Stimulated activated effector memory CD8-positive, alpha-beta T cell treated with anti-CD3 and anti-CD28 coated beads, Interleukin-12 subunit alpha, Interleukin-12 subunit beta, amount 100 ng/mL, for 72 hours (primary cell): ENCODE measurements at places on chromosomes 13 and 19.

- DNase-seq: no peak
Measured at GRCh38 chr13:97879646-97880310, 73.7 kb upstream of the IPO5 start.

DNA sequence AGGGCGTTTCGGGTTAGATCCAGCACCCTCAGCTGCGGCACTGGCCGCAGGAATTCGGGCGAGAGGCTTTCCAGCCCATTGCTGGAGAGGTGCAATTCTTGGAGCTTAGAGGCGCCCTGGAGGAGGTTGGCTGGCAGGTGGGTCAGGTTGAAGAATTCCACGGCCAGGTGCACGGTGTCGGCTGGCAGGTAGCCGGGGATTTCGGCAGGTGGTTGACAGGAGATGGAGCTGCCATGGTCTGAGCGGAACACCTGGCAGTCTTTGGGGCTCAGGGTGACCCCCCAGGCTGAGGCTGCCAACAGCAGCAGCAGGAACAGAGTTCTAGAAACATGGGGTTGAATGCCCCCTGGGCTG lies 1.3 kb downstream of the LRG1 start:
- no peak for DNase-seq

DNA sequence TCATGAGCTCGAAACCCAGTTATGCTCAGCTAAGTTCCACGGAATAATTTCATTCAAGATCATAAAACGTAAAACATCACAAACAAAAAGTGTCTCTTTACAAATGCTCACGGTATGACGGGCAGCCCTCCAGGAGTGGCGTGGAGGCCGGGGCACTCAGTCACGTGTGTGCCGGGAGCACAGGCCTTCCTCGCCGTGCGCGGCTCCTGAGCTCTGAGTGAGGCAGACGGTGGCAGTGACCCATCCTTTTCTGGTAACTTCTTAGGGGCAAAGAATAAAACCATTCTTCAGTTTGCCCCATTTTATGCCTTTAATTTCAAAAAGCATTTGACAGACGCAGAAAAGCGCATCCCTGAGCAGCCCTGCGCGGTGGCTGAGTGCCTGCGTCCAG lies 72.8 kb downstream of the ATP11A start:
- no peak for DNase-seq

GRCh38 chr19:797528-798414 lies 519 bp downstream of the PTBP1 start:
- peak; percentile 85 for DNase-seq

GRCh38 chr13:69524459-69525150 lies 583.0 kb upstream of the ATXN8OS start:
- no peak for DNase-seq

DNA sequence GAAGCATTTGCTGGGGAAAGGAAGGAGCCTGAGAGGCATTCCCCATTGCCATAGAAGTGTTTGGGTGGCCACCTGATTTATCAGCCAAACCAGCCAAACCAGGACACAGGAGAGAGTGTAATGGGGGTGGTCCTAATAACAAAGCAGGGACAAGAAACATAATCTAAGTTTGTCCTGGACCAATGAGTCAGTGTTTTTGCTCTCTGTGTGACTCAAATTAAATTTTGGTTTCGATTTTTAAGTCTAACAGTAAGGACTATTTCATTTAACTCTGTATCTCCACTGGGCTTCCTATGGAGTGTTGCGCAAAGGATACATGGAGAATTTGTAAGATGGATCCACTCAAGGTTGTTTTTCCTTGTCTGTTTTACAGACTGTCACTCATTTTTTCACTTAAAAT lies 19.5 kb upstream of the TRPC4 start:
- DNase-seq: no peak

DNA sequence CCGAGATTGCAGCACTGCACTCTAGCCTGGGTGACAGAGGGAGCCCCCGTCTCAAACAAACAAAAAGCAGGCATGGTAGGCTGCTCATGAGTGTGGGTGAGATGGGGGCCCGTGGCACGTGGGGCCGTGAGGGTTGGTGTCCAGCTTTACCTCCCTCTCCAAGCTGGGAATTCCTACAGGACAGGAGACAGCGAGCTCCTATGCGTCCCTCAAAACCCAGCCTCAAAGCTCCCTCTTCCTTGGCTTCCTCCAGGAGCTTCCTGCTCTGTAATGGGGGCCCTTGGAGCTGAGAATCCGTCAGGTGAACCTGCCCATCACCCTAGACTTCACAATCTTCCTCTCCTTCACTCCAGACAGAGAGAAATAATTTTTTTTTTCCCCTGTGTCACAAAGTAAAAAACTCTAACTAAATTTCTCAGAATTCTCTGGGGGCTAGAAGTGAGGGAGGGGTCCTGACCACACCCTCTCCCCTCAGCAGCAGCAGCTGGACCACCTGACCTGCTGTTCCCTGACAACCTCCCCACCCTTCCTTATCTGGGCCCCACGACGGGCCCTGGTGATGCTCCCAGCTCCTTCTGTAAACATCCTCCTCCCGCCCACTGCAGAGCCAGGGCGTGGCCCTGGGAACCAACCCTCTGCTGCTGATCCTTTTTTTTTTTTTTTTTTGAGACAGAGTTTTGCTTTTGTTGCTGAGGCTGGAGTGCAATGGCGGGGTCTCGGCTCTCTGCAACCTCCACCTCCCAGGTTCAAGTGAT lies 22.1 kb upstream of the WDR18 start:
- no peak for DNase-seq

GRCh38 chr19:35639321-35639639 lies 2.3 kb upstream of the ETV2 start:
- no peak for DNase-seq

DNA sequence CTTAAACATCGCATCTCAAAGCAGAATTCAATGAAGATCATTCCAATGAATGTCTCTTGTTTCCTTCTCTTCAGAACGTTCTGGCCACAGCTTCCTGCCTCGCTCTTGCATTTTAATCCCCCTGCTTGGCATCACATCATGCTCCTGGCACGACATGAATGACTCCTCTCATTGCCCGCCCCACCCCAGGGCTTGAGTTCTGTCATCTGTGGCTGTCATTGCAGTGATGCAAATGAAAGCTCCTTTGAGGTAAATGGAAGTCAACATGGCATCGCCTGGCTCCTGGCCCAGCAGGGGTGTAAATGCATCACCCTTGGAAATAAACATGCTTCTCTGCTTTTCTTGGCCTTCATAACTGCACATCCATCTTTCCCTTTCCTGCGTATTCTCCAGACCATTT lies 48.6 kb downstream of the SCEL start:
- no peak for DNase-seq

DNA sequence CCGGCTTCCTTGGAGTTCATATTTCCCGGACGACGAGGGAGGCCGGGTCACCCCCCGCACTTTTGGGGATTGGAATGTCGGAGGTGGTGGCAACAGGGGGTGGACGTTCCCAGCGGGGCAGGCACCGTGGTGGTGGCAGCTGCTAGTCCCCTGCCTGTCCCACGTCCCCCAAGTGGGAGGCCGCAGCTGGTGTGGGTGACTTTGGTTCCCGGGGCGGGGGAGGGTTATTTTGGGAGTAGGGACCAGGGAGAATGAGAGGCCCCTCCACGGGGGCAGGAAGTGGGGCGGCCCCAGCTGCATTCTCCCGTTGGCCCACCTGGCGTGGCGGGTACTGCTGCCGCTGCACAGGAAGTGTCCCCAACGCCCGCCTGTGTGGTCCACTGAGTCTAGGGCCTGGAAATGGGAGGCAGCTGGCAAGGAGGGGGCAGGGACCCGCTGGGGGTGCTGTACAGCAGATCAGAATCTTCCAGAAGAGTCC lies 11.1 kb upstream of the PLIN3 start:
- no peak for DNase-seq

GRCh38 chr19:44529536-44529935 lies at the start of gene CEACAM20:
TSS of gene CEACAM20 (minus strand) at chr19:44529675. CDS start at chr19:44529509, 166 bp downstream.
- DNase-seq: no peak

GRCh38 chr13:29562786-29563438 lies 32.6 kb downstream of the SLC7A1 start:
- DNase-seq: no peak

DNA sequence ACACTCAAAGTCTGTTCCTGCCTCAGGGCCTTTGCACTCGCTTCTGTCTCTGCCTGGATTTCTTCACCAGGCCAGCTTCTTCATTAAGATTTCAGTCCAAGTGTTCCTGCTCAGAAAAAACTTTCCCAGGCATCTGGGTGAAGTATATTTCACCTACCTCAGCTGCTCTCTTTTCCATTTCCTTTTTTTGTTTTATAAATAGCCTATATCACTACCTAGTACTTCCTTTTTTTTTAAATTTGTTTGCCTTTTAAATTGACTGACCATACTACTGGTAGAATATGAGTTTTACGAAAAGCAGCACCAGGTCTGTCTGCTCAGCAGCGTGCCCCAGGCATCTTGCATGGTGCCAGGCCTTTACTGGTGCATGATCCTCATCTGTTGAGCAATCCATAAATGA lies 1064.4 kb downstream of the UQCRFS1 start:
- DNase-seq: no peak

- no peak for DNase-seq
Measured at GRCh38 chr13:46778890-46779289, 18.1 kb downstream of the ESD start.

- DNase-seq: no peak
Measured at GRCh38 chr13:49315756-49316482, 68.2 kb downstream of the CDADC1 start.

DNA sequence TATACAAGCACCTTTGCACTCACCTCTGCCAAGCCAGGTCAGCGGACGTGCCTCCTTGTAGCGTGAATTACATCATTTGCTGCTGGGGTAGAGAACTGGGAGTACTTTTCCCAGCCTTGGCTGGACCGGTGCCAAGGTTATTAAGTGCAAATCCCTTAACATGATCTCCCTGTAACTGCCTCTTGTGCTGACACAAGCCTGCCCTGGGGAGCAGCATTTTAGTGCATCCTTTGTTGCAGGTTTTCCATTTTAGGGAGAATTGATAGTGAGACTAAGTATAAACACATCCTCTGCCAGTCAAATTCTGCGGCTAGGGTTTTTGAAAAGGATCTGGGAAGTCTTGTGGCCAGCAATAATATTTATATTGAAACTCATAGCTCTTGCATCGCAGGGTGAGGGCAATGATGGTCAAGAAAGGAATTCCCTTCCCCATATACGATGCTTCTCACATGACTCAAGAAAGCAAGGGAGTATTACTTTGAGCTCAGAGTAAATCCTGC lies 32.7 kb upstream of the DCLK1 start:
- DNase-seq: no peak

DNA sequence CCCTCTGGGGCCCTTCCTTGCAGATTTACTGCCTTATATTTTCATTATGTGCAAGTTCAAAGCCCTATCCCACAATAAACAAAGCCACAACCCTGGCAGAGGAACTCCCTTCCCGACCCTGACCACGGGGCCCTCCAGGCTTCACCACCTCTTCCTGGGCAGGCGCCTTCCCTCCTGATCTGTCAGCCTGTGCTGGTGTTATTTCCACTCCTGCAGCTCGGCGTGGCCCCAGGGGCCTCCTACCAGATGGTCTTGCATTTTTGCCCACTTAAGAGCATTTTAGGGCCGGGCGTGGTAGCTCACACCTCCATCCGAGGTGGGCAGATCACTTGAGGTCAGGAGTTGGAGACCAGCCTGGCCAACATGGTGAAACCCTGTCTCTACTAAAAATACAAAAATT lies 22.8 kb downstream of the SLC15A1 start:
- no peak for DNase-seq

DNA sequence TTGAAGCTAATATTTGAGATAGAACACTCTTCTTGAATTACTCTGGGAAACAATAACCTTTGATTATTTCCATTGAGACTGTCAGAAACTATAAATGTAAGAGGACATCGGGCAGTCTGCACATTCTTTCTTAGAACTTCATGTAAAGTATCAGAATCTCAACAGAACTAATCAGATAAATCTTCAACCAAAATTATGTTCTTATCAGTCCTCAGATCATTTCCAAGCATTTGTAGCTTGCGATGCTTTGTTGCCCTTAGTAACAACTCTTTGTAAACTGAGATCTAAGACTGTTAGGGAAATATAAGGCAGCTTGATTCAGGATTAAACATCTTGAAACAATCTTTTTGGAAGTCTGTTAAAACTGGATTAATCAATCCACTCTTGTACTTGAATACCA lies 70.3 kb downstream of the FNDC3A start:
- no peak for DNase-seq

- no peak for DNase-seq
Measured at GRCh38 chr13:75687150-75687763, 51.1 kb downstream of the LMO7 start.

DNA sequence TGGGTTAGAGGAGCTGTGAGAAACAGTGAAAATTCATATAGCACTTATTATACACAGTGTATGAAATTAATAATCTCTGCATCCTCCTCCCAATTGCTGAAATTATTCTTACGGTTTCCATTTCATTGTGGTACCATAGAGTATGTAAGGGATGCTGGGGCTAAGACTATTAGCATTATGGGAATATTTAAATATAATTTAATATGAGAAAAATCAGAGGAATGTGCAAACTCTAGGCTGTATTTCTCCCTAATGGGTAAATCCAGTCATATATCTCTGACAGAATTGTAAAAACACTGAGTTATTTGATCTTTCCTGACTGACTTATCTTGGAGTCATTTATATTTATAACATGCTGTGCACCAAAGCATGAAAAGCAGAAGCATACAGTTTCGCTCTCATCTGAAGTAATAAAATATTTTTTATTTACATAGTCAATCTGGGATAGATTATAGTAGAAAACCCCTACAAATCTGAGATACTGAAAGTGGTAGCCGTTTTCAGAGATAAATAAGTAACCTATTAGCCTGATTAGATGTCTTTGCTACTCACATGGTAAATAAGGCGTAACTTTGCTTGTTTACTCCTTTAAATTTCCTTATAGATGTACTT lies 34.9 kb downstream of the LRCH1 start:
- DNase-seq: no peak

DNA sequence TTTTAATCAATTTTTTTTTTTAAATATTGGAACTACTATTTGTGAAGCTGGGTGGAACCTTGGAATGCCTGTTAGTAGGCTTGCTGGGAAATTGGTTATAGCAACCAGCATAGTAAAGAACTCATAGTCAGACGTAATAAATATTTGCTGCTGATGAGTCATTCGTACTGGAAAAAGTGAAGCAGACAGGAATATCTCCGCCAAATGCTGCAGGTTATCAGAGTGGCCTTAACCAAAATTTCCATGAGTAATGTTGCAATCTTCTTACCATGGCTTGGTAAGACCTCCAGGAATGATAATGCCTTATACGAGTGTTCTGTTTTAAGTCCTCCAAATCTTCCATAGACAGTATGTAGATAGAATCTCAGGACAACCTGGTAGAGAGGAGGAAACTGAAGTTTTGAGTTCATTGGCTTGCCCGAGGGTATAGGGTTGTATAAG lies 34.2 kb downstream of the MBNL2 start:
- DNase-seq: no peak

GRCh38 chr13:51550151-51550550 lies 34.1 kb upstream of the WDFY2 start:
- no peak for DNase-seq
